ENCODE measurements at places on chromosomes 1 and 21. TPM values are rescaled to one million over a fixed set of nuclear protein-coding genes. Genes with fewer than 3 reads are reported as not detected.

Gene KRTAP21-2
- not detected for total RNA-seq

Gene PLA2G2D
- not detected for total RNA-seq

Gene TPRG1L
- 58.9 TPM for total RNA-seq

Gene KLHDC7A
- total RNA-seq, result not detected

Gene GPR25
- 0.48 TPM for total RNA-seq

Gene LCE2A
- total RNA-seq, result not detected

Gene LRRC53
- total RNA-seq, result not detected

Gene SDC3
- 0.19 TPM for total RNA-seq

Measured in naive thymus-derived CD4-positive, alpha-beta T cell (primary cell).